ENCODE measurements at places on chromosomes 5 and 9. TPM values are rescaled to one million over a fixed set of nuclear protein-coding genes. Genes with fewer than 3 reads are reported as not detected.

- no peak for DNase-seq
Observed at GRCh38 chr5:146188358-146188757, 5.9 kb upstream of the LARS1 start.

GRCh38 chr5:143010351-143010750 is 240.2 kb downstream of the ARHGAP26 start:
- no peak for DNase-seq

- no peak for DNase-seq
Observed at GRCh38 chr5:135916638-135917263, 21.1 kb upstream of the IL9 start.

GRCh38 chr9:119091074-119091473 is 278.2 kb downstream of the BRINP1 start:
- no peak for DNase-seq

GRCh38 chr9:4803670-4804530 is 11.2 kb downstream of the RCL1 start:
- no peak for DNase-seq

DNA sequence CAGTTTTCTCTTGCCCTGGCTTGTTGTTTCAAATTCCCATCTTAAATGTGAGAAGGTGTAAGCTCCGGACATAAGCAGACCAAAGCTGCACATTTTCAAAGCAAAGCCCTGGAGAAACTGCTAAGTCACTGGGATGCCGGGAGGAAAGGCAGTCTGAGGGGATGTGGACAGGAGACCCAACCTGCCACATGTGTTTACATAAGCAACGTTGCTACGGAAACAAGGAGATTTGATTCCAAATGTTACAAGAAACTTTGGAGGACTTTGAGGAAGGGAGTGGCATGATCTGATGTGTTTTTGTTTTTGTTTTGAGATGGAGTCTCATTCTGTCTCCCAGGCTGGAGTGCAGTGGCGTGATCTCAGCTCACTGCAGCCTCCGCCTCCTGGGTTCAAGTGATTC is 25.7 kb upstream of the INSYN2B start:
- DNase-seq, result no peak

DNA sequence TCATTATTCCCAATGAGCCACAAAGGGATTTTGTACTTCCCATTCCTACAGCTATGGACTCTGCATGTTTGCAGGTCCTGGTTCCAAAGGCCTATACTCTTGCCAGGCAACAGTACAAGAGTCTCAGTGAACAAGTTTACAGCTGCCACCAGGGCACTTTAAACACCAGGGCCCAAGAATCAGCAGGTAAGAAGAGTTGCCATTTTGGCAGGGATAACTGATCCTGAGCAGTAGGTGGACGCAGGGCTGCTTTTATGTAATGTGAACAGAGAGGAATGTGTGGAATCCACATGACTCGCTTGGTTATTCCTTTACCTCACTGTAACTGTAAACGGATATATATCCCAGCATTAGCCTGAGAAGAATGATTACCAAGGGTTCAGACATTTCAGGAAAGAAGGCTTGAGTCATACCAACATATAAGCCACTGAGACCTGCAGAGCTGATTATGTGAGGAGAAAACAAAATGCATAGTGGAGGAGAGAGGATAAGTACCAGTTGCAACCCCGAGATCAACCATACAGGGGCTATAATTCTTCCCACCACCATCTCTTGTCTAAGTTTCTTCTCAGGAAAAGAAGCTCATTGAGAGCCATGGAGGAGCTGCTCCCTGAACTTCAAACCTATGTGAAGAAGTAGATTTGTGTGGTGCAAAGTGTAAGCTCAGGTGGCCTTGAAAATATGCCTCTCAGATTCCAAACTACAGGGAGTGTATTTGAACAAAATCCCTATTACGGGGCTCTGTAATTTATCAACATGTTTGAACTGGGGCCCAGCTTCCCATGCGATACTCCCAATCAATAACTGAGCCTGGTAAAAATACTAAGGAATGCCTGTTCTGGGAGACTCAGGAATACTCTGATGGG is 24.6 kb downstream of the RAPGEF6 start:
- DNase-seq, result no peak

GRCh38 chr9:123739387-123739786 is 190.5 kb downstream of the DENND1A start:
- no peak for DNase-seq

Gene FAM81B
- 8.6 TPM for total RNA-seq

Gene HTR1A
- not detected for total RNA-seq
